ENCODE measurements at places on chromosomes 2 and 18.

DNA sequence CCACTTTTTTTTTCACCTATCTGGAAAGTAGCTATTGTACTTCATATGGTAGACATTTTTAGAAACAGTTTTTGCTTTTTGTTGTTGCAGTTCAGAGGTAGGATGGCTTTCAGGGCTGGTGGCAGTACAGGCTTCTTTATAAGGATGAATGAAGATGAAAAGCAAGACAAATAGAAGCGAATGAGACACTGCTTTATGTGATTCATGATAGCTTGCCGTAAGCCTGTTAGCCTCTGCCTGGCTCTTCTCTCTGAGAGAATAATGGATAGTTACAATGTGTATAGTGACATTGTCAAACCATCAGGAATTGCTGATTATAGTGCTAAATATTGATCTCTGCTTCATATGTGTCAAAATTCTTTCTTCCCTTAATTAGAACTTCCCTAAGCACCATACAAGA lies 173.7 kb downstream of the NR4A2 start:
- no peak for DNase-seq

GRCh38 chr2:47070920-47071824 lies 83.9 kb downstream of the STPG4 start:
- peak; percentile 71 for DNase-seq

GRCh38 chr2:12767541-12767940 lies 50.8 kb downstream of the TRIB2 start:
- DNase-seq = no peak

- no peak for DNase-seq
Observed at GRCh38 chr2:127759931-127760330, 51.0 kb downstream of the WDR33 start.

DNA sequence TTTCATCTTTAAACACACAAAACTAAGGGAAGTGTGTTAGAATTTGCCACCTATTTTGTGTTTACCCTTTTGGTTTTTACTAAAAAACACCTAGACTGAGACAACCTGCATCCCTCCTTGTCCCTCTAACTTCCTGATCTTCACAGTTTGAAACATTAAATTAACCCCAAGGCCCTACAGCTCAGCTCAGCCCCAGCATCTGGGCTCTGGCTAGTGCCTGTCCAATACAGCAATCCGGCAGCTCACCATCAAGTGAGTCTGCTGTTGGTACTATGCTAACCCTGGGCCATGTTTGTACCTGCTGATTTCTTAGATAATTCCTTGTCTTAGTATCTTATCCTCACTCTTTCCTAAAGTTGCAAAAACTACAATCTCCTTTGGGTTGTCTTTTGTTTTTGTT lies 162.4 kb downstream of the DSEL start:
- no peak for DNase-seq

- DNase-seq = no peak
Observed at GRCh38 chr2:64106481-64106880, 37.7 kb downstream of the PELI1 start.

- DNase-seq = no peak
Observed at GRCh38 chr2:159894145-159894838, 96.3 kb upstream of the CD302 start.

DNA sequence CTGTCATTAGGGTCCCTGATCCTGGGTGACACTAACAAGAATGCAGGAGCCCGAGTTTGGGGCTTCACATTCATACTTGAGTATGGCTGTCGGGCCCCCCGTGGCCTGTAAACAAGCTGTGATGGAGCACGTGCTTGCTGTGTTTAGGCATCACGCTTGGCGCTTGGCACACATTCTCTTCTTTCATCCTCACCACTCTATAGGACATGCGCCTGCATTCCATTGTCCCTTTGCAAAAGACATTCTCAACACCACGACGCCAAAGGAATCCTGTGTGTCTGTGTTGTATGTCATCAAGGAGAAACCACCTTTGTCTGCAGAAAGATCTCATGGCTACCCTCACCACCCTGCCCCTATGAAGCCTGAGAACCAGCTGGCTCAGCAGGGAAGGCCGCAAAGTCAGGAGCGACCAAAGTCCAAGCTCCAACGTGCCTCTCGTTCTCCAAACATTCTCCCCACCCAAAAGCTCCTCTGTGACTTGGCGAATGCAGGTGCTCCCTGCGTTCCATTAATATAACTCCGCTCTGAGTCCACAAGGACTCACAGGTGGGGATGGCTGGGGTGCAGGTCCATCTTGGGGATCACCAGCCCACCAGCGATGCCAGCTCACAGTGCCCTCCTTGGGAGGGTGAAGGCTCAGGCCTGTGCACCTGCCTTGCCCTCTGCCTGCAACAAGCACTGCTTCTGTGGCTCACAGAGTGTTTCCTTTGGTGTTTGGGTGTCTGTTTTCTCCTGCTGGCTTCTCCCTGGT lies 6.2 kb upstream of the PER2 start:
- no peak for DNase-seq

GRCh38 chr2:230706966-230707365 lies 5.7 kb upstream of the CAB39 start:
- no peak for DNase-seq

DNA sequence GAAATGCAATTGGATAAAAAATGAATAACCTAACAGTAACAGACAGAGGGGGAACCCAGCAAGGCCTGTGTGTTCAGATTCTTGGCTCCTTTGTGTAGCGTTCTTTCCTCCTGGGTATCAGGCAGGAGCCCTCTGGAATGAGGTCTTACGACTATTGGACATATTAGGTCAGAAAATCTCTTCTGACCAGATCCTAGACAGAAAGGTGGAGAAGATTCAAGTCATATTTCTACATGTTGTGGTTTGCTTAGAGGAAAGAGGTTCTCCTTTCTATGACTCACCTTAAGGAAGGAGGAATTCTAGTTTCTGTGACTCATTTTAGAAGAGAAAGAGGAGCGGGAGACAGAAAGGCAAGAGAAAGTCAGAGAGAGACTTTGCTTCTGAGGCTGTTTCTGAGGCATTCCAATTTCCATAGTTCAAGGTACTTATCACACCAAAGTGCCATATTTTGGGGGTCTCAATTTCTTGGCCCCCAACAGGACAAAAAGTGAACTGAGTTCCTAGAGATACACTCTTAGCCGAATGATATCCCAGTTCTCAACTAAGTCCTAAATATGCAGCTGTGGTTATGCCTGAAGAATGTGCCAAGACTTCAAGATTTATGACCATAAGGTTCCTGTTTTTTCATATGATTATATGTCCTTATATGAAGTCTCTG lies 618.6 kb downstream of the ZEB2 start:
- DNase-seq = no peak

DNA sequence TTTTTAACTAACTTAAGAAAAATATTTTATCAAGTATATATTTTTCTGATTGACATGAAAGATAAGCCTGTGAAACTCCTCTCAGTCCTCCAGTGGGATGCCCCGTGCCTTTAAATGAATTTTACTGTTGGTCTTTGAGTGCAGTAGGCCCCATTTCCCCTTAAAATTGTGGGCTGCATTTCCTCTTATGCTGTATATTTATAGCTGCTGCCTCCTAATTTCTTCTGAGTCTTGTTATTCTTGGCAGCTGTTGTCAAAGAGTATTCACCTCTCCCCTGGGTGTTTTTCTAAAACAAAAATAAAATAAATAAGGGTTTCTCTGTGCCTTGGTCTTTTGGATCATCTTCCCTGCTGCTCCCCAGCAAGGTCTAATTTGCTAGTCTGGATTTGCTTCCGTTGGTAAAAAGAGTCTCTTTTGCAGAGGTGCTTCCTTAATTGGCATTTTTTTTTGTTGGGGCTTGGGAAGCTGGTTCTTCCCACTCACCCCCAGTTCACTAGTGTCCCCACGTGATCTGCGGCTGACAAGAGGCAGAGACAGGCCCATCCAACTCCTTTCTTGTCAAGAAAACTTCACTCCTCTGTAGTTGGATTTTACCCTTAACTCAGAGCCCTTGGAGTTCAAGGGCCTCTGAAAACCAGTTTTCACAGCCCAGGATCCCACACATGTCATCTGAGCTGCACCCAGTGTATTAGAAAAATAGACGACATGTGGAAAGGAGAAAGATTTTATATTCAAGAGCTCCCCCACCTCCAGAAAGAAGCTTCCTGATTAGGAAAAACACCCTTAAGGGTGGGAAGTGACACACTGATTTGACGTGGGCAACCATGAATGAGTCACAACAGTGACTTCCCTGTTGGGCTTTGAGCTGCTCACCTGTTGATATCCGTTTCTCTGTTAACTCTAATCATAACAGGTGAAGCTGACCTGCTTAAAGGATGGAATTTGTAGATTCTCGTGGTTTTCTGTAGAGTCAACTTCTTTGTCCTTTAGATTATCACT lies 431.5 kb downstream of the DCDC2C start:
- DNase-seq = no peak

DNA sequence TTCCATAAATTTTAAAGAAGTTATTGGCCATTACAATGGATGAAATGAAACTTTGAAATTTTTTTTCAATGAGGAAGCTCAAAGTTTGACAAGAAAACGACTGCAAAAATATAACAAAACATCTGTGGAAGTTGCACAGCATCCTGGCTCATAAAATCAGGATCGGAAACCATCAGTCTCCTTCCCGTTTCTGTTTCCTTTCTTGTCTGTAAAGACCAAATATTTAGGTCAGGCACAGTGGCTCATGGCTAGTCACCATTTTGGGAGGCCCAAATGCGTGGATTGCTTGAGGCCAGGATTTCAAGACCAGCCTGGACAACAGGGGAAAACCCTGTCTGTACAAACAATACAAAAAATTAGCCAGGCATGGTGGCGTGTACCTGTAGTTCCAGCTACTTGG lies 27.6 kb upstream of the SSB start:
- no peak for DNase-seq

DNA sequence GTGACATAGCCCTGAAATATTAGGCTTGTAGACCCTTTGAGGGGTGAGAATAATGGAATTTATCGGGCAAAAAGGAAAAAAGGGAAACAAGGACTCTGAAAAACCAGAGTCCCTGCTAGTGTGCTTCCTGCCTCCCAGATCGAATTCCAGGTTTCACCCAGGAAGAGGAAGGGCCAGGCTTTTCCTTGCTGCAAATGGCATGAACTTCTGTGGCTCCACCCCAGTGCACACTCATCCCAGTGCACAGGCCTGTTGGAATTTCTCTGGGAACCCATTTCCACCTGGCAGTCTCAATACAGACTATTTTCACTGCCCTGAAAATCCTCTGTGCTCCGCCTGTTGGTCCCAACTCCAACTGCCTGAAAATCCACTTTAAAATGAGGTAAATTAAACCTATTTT lies 29.9 kb downstream of the C18orf54 start:
- DNase-seq = no peak

- no peak for DNase-seq
Observed at GRCh38 chr18:26575865-26576217, 27.5 kb upstream of the KCTD1 start.

GRCh38 chr18:56431551-56431950 lies 206.8 kb downstream of the TXNL1 start:
- no peak for DNase-seq

DNA sequence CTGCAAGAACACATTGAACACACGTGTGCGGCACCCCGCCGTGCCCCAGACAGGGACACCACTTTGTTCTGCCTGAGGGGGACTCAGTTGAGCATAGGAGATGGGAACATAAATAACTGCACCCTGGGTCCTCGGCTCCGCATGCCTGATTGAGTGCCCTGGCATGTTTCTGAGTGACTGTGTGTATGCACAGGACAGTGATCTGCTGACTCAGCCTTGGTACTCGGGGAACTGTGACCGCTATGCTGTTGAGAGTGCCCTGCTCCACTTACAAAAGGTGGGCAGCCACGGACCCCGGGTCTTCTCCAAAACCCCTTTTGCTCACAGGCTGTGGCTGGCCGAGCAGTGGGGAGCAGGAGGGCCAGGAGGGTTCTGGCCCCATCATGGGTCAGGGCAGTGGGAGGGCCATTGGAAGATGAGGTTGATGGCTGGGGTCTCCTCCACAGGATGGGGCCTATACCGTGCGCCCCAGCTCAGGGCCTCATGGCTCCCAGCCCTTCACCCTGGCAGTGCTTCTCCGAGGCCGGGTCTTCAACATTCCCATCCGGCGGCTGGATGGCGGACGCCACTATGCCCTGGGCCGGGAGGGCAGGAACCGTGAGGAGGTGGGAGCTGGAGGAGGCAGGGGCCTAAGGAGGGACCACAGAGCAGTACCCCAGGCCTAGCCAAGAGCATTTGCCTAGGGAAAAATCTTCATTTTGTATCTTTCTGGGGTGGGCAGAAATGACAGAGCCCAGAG lies 16.9 kb downstream of the SH2D6 start:
- no peak for DNase-seq

GRCh38 chr2:135728064-135728743 lies 13.5 kb upstream of the UBXN4 start:
- no peak for DNase-seq

DNA sequence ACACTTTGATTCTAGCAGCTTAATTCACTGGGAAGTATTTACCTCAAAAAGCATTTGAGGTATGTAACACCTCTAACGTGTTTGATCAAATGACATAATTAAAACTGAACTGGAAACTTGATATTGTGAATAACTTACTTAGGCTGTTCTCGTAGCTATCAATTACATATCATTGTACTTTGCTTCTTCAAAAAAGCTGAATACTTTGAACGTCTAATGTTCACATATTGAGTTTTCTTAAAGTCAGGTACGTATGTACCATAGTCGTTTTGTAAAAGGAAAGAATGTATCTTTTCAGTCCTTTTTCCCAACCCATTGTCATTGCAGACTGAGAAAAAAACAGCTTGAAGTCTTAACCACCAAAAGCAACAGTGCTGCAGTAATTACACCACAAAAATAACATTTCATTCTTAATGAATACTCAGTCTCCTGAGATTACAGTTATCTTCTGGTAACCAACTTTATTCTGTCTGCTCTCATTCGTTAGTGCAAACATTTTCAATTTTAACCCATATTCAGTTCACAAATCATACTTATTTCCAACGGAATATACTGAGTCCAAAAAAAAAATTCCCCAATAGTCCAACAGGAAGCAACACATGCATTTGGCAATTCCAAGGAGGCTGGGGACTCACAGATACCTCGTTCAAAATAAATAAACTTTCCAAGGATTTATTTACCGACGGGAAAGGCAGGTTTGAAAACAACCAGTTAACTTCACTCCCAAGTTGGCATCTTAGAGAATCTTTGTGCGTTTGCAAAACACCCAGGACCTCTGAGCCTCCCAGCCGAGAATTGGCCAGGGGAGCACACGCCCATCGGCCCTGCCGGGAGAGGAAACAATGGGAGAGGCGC lies 1.1 kb downstream of the CHN1 start:
- DNase-seq = no peak

DNA sequence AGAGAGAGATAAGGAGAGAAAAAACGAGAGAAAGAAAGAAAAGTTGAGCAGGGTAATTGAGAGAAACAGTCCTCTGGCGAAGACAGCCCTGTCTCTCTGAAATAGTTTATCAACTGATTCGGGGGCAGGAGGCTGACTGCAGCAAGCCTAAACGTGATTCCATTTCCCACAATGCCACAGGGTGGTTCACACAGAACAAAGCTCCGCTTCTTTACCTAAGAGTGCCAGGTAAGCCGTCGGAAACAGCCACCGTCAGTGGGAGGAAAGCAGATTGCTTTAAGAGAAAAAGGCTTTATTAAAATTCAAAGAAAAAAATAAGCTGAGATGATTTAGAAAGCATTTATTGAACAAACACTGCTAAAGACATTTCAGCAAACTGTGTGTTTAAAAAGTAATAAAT lies 271.4 kb upstream of the POU3F3 start:
- no peak for DNase-seq

- no peak for DNase-seq
Observed at GRCh38 chr2:15427987-15428386, 133.1 kb downstream of the NBAS start.

- no peak for DNase-seq
Observed at GRCh38 chr2:60353406-60353800, 200.1 kb downstream of the BCL11A start.

All from right forelimb (tissue), 1 donor.